GM20000 (cell line): ENCODE measurements at places on chromosomes 7 and 10.

GRCh38 chr10:104648421-104648820 lies 7.3 kb downstream of the SORCS3 start:
- DNase-seq: no peak

DNA sequence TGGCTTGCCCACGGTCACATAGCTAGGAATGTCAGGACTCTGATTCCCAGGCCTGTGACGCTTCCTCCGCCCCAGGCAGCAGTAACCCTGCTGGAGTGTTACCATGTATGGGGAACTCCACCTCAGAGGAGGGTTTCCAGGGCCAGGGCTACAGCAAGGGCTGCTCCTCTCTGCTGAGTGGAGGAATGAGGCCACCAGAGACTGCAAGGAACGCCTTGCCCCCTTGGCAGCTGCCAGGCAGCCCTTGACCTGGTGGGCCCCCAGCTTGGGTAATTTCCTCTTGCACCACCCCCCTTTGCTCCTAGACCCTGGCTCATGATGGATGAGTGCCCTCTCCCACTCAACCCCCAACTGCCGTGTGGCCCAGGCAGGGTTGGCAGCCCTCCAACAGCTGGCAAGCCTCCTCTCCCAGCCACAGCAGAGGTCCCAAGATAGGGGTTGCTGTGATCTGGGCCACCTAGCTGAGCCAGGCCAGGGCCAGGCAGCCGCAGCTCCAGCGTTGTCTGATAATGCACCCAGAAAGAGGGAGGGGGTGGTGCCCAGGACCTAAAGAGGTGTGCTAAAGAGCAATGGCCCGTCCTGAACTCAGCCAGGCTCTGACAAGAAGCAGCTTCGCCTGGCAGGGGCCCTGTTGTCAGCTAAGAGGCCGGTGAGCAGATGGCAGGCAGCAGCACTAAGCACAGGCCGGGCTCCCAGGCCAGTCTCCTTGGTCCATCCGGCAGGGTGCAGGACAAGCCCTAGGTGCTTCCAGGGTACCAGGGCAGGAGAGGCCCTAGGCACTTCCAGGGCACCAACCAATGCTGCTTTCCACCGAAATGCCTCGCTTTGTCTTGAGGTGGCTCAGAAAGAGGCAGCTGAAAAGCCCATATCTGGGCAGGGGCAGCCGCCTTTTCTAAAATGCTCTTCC lies 35.4 kb downstream of the DRGX start:
- DNase-seq: no peak

GRCh38 chr7:82268632-82269031 lies 174.9 kb downstream of the CACNA2D1 start:
- DNase-seq: no peak

DNA sequence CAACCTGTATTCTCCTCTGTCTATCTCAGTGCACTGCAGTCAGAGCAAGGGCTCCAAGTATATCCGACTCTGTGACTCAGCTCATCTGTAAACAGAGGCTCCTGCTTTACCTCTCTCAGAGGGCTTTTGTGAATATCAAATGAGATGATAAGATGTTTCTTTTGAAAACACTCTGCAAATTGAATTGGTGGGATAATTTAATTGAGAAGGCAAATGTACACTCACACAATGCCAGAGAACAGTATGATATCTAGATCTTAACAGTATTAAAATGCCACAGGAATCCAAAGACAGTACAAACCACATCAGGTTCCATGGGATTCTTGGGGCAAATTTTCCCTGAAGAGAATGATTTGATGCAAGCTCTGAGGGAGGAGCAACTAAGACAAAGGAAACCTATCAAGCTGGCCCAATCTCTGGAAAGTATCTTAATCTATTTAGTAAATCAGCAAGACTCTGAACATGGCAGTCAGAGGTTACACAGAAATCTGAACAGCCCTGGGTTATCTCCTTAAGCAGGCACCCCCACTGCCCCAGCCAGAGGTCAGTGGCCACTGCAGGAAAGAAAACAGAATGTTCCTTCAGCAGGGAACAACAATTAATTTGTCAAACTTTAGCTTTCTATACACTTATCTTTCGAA lies 45.9 kb downstream of the DOCK4 start:
- DNase-seq: no peak

DNA sequence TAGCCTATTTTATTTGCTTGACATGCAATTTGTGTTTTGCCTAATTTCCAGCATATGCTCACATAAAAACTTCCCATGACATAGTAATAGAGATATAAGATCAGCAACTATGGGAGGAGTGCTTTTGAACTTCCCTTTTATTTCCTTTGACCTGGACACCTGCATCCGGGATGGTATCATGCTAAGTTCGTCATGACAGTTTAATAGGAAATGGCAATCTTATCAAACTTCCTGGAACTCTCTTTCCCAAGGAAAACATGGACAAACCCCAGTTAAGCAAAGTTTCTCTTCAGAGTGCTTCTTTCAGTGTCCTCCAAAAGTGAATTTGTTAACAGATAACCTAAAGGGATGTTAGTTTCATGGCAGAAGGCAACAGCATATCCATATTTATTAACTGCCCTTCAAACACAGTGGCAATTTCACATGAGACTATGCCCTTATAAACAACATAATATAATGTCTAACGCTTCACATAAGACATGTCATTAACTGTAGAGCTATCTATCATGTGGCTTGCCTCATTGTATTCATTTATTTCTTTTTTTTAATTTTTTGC lies 474.7 kb upstream of the SEMA3A start:
- DNase-seq: no peak

DNA sequence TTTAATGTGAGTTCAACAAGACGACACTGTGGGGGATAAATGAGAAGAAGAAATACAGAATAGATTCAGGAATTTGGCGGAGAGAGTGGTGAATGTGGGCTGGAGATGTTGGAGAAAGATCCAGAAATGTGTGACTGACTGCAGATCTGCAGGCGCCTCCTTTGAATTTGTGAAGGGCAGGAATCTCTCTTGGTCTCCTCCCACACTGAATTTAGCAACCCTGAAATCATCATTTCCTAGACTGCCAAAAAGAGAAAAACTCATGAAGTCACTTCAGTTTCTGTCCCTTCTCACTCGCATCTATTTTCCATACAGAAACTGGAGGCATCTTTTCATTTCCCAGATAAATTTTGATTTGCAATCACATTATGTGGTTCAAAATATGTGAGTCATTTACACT lies 128.7 kb downstream of the GNAI1 start:
- no peak for DNase-seq

DNA sequence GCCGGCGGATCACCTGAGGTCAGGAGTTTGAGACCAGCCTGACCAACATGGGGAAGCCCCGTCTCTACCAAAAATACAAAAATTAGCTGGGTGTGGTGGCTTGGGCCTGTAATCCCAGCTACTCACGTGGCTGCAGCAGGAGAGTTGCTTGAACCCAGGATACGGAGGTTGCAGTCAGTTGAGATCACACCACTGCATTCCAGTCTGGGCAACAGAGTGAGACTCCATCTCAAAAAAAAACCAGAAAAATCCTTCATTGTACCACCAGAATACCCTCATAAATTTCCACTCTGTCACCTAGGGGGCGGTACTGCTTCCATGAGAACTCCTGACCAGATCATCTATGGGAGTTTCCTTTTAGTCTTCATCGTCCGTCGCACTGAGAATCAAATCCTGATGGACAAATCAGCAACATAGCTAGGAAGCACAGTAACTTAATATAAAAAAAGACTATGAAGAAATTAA lies 225.8 kb upstream of the KLF14 start:
- DNase-seq: no peak

DNA sequence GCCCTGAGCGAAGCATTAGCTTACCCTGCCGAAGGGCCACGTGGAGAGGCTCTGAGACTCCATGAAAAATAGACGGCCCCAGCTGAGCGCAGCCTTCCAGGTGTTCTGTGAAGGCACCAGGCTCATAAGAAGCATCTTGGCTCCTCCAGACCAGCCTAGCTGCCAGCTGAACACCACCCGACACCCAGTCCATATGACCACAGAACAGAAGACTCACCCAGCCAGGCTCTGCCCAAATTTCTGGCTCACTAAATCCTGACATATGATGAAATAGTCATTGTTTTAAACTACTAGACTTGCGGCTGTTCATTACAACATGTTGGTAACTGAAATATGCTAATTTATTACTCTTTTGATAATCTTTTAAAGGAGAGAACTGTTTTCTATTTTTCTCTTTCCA lies 99.5 kb upstream of the ABI1 start:
- DNase-seq: no peak

DNA sequence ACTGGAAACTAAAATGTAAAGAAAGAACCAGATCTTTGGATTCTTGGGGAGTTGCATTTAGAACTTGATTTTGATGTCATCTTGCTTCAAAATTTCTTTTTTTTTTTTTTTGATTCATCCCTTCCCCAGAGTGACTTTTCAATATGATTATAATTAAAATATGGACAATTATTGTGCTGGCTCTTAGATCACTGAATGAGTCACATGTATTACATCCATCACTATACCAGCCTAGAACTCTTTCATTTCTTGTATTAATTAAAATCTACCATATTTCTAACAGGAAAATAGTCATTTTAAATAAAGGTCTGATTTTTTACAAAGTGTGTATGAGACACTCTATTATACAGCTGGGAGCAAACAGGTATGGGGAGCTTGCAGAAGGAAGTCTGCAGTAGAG lies 269.5 kb upstream of the AKR1E2 start:
- DNase-seq: no peak

DNA sequence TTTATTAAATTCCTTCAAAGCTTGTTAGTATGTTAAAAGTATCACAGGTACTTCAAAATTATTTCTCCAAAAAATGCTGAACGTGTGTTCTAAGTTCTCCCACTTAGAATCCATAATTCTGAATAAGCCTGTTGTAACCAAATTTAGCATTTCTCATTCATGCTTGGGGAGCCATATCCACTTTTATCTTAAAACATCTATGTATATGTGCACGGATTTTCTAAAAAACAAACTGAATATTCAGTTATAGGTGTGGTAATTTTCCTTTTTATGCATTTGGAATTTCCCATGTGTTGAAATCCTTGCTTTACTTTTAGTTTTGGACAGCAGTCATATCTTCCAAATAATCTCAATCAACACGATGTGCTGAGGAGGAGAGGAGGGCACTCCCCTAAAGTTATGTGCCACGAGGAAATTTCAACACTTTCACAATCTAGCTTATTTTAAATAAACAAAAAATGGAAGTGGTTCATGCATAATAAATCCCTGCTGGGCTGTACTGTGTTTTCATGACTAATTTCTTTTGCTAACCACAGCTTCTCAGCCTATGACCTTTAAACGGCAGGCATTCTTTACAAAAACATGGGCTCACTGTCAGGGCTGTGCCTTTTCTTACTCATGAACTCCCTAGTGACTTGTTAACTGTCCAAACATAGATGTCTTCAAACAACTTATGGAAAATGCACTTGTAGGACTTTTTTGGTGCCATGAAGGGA lies 380.3 kb upstream of the SEMA3C start:
- DNase-seq: no peak

- no peak for DNase-seq
Observed at GRCh38 chr10:63703113-63703670, 182.0 kb downstream of the REEP3 start.

DNA sequence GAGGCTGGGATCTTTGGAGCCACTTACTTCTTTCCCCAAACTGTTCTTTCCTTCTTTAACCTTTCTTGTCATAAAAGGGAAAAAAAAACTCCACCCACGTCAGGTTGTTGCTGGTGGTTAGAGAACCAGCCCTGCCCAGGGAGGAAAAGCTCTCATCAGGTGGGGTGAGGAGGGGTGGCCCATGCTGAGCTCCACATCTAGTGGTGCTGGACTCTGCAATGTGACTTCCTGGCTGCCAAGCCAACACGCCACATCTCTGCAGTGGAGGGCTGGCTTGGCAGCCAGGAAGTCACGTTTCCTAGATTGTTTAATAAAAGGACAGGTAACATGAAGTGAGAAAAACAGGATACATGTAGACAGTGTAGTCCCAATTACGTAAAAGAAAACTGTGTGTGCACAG lies 37.4 kb downstream of the WIPF3 start:
- DNase-seq: no peak

DNA sequence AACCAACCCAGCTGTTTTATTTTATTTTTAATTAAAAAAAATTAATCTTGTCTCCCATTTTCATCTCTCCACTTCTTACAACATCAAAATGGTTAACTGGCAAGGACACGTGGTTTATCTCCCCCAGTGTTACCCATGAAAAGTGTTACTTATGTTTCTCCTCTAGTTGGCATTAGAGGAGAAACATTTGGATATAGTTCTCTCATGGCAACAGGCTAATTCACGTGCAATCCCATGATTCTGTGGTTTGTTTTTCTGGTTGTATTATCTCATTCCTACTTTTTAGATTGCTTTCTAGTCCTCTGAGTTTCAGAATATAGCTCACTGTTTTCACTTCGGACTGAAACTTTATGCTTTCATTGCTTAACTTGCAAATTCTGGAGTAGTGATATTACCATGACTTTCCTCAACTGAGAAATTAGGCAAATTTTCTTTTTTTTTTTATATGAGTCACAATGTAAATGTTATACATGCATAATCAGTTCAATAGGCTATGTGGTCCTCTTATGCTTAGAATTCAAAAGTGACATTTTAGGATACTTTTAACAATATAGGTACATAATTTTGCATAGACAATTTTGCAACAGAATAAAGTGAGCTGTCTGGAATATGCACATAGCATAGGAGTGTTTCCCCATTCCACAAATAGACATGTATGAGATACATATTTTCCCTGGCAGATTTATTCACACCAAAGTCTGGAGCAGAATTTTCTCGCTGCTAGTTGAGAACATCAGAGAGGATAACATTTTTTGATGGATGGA lies 43.0 kb downstream of the LHFPL3 start:
- DNase-seq: no peak

DNA sequence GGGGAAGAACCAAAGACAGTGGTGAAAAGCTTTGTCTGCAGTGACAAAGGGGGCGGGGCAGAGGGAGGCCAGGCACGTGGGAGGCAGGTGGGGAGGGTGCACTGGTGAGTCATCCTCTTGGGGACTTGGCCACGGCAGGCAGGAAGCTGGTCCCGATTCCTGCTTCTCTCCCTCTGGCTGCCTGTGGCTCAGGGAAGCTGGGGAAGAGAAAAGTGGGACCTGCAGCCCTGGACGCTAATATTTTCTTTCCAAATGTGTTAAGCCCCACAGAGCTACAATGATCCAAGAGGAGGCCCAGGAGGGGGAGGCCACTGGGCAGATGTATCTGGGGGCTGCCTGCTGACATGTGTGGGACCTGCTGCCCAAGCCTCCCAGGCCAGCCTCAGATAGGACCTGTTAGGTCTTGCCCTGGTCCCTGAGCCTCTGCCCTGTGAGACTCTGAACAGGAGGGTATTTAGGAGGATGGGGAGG lies 231.8 kb downstream of the KCNMA1 start:
- DNase-seq: no peak

DNA sequence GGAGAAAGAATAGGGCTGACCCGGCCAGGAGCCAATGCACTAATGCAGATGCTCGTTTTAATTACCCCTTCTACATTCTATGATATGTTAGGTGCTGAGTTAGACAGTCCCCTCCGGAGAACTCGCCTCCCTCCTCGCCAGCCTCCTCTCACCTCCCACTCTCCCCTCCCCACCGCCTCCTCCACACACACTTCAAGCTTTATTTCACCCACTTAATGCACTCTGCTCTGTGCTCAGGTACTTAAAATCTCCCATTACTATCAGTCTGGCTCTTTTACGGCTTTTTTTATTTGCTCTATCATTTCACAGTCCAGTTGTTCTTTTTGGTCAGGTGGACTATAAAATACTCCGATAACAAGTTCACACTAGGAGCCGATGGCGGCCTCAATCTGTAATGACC lies 231.6 kb downstream of the TEX36 start:
- no peak for DNase-seq
